ENCODE measurements at places on chromosomes 7 and 10.

DNA sequence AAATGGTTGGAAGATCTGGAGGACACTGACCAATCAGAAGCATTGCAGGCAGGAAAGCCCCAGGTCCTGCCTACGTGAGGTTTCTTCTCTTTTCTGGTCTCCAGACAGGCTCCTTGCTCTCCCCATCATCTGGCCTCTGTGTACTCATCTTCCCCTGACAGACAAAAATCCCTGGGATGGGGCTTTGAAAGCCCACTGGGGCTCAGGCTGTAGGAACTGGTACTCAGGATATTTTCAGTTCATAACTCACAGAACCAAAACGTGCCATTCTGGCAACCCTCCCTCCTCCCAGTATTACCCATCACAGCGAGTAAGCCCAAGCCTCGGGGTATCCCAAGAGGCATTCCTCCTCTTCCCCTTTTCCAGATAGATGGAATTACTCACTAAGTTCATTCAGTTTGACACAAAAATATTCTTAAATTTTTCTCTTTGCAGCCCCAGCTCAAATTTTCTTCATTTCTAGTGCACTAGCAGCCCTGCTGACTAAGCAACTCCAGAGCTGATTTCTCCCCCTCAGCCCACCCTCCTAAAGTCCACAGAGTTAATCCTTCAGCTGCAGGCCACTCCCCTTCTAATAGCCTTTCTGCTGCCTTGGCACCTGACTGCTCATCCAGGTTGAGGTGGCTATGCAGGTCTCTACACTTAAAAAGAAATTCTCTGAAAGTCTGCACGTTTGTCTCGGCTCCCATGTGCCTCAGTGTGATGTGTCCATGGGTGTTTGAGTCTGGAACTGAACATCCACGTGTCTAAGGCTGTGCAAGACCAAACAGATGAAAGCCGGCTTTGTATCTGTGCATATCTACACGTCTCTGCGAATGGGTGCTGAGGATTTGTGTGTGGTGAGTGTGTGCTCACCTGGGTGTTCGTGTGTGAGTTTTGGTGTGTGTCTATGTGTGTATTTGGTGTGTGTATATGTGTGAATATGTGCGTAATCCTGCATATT is 331.4 kb downstream of the CCSER2 start:
- no peak for DNase-seq

DNA sequence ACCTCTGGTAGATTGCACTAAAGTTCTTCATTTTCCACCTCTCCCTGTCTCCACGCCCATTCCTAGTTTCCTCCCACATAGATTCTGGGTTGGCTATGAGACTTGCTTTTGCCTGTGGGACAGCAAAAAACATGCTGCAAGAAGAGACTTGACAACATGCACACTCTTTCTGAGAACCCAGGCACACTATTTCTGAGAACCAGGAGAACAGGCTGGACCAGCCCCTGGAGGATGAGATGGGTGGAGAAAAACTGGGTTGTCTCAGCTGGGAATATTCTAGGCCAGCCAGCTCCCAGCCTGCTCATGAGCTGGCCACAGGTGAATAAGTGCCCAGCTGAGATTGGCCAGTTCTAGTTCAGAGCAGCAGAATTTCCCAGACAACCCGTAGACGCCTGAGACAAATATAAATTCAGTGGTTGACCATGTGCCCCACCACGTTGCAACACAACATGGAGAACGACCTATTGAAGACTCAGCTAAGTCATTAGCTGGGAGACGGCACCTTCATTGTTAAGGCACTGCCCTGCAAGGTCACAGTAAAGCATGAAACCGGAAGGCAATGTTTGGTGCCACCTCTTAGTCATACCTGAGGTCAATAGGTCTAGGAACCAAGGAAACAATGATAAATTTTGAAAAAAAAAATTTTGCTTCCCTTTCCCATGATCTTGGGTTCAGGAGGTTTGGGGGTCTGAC is 92.7 kb upstream of the AKR1E2 start:
- DNase-seq, result no peak

DNA sequence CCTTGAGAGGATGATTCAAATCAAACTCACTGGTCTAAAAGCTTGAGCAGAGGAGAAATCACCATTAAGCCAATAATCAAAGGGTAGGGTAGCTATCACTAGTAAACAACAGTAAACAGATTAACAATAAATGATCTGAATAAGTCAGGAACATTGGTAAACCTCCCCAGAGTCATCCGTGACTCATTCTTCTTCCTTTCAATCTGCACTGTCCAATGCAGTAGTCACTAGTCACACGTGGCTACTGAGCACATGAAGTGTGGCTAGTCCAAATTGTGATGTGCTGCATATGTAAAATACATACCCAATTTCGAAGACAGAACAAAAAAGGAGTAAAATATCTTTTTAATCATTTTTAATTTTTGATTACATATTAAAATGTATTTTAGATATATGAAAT is 64.0 kb downstream of the ERCC6 start:
- no peak for DNase-seq

GRCh38 chr7:121020249-121020988 is 31.9 kb downstream of the CPED1 start:
- DNase-seq, result no peak

DNA sequence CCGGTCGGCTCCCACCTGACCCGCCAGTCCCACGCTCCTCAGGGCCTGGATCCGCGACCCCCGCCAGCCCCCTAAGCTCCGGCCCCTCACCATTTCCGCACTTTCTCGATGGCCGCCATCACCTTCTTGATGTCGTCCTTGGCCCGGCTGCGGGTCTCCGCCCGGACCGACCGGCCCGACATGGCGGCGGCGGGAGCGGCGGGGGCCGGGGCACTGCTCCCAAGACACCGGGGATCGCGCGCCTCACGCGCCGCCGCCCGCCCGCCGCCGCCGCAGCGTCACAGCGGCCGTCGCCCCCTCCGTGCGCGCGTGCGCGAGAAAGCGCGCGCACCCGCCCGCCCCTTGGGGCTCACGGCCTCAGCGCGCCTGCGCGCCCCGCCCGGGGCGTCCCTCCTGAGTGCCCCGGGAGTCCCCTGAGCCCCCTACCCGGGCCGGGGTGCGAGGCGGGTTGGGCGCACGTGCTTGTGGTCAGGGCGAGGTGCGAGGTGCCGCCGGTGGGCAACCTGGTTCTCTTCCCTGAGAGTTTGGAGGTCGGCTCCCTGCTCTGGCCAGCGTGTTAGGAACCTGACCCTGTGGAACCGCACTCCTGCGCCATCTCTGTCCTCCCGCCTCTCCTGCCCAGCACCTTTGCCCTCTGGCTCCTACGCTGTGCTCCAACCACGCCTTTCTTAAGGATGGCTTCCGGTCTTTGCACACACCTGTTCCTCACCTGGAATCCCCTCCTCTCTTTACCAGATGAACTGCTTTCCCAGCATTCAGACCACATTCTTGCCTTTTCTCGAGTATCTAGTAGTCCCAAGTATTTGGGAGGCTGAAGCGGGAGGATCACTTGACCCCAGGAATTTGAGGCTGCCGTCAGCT is at the start of gene BCL7B:
Gene BCL7B (minus strand): TSS at position 294 of the 861 bp plus-strand sequence. CDS start 112 bp downstream, at position 182.
- peak; percentile 98 for DNase-seq

- peak; percentile 34 for DNase-seq
Observed at GRCh38 chr10:78865538-78865875, 203.3 kb upstream of the ZMIZ1 start.

DNA sequence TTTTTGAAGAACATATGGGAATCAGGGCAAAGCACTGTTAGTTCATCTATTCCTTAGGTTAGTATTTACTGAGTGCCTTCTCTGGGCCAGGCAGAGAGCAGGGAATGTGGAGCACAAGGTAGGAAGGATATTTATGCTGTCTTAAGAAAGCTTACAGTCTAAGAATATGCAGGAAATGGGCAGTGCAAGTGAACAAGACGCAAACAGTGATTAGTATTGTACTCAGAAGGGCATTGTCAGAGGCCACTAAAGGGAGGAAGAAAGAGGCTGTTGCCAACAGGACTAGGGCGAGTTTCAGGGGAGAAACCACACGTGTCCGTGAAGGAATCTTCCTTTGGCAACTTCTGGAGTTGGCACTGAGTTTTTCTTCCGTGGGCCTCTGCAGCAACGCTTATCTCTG is 552.8 kb upstream of the COBL start:
- DNase-seq, result no peak

DNA sequence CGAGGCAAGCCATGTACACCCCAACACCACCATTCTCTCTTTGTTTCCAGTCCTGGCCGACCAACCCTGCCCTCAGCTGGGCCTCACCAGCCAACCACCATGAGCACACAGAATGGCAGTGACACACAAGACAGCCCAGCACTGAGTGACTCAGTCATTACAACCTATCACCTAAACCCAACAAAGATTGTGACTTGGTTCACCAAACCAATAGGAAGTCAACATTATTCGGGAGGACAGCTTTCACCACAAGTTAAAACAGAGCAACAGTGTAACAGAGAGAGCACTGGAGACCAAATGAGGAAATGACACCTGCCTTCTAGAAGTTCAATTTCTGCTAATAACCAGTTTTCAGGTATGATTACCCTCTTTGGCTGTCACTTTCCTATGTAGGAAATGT is 72.1 kb downstream of the DNMBP start:
- DNase-seq, result no peak

DNA sequence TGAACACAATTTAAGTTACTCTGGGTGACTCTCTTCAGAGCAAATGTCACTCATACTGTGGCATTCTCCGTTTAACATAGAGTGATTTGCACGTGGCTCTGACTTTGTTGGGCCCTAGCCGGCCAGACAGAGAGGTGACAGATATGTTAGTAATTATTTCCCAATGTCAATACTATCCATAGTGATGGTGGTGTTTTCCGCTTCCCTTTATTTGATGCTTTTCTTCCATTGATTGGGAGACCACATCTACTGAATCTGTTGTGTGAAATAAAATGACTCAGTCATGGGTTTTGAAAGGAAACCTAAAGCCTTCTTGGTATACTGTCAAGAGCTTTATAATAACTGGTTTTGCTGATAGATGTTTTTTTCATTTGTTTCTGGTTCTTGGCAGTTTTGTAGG is 7.4 kb downstream of the AVL9 start:
- DNase-seq, result no peak

DNA sequence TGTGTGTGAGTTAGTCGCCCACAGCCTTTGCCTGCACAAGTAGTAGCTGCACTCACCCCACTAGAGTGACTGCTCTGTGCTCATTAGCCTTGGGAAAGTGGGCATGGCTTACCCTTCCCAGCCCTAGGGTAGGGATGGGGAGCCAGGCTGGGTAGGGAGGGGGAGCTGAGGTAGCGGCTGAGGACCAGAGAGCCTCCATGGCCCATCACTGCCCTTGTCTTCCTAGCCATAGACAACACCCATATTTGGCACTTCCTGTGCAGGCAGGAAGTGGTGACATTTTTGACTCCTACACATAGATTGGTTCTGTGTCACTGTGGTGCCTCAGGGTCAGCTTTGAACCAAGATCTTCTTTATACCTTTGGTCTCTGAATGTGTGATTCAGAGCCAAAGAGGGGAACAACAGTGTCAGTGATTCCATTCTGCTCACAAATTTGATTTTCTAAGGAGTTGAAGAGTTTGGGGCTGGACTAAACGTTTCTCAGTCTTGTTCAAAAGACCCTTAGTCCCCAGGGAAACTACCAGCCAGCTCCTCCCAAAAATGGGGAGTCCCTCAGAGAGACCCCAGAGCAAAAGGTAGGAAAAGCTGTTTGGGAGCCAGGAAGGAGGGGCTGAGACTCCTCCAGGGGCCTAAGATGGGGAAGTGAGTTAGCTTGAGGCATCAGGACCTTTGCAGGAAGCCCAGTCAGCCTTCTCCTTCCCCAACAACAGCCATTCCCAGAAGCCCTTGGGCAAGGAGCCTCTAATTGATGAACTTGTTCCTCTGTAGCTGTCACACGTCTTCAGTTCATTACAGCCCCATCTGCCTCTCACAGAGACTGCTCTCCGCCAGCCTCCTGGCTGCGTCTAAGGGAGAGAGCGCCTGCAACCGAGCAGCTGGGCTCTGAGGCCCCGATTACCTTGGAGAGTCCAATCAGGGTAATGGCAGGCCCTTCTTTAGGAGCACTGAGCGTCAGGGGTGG is 135.0 kb downstream of the CDH23 start:
- no peak for DNase-seq

- no peak for DNase-seq
Observed at GRCh38 chr7:100546129-100546925, 7.3 kb downstream of the AGFG2 start.

DNA sequence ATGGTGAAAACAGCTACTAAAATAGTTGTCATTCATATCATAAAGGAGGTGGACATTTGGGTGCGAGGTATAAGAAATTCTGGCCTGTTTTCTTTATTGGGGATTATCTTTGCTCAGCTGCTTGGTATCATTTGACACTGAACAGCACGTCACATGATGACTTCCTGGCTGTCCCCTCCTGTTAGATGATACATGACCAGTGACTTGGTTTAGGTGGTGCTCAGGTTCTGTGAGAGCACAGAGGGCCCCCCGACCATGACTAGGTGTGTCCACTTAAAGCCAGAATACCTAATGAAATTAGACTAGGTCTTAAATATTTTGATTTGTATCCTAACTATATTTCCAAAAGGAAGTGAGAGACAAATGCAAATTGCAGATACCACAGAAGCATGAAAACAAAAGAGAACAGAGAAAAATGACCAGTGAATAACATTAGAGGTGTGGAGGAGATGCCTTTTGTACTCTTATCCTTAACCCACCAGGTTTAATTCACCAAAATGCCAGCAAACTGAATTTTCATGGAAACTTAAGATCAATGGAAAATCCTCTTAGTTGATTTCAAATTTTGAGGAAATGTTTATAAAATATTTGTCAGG is 50.6 kb upstream of the GJD4 start:
- DNase-seq, result no peak

DNA sequence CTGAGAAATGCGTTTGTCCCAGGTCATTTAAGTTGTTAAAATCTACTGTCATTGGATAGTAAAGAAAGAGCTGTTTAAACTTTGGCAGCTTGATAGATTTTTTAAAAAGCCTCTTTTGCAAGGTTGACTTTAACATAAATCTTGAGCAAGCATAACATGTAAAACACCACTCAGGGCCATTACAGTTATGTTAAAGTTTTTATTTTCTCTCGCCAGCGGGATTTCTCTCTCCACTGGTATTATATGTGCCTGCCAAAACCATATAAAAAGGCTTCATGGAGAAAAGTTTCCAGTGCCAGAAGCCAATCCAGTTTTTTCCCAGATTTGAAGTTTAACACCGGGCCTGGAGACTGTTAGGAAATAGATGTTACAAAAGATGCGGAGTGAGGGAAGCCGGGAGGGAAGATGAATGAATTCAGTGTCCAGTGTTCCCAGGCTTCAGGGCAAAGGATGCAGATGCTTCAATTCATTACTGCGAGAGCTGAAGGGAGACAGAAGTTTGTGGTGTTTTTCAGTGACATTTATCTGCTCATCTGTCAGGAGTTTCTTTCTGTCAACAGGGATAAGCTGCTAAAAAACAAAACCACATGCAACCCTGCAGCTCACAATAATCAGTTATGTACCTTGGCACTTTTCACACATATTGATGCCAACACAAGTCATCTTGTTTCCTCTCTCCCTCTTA is 155.5 kb downstream of the SPAG6 start:
- no peak for DNase-seq

GRCh38 chr10:6119423-6119822 is 30.6 kb downstream of the RBM17 start:
- no peak for DNase-seq

GRCh38 chr10:42242135-42242805 is 396.1 kb downstream of the ZNF33B start:
- peak; percentile 3 for DNase-seq

DNA sequence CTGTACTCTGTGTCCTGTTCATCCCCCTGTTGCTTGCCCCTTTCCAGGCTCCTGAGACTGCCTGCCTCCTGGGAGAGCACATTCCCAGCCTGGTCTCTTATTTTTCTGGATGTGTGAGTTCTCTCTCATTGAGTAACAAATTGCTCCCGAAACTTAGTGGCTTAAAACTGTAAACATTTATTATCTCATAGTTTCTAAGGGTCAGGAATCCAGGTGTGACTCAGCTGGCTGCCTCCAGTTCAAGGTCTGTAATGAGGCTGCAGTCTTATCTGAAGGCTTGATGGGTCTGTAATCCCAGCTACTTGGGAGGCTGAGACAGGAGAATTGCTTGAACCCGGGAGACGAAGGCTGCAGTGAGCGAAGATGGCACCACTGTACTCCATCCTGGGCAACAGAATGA is 53.6 kb upstream of the PRR15 start:
- no peak for DNase-seq
